ENCODE measurements at places on chromosomes 3 and 15.

GRCh38 chr3:112365035-112365434 lies 32.1 kb downstream of the CD200 start:
- no peak for DNase-seq

GRCh38 chr3:181919375-181919774 lies 207.7 kb downstream of the SOX2 start:
- DNase-seq = no peak

DNA sequence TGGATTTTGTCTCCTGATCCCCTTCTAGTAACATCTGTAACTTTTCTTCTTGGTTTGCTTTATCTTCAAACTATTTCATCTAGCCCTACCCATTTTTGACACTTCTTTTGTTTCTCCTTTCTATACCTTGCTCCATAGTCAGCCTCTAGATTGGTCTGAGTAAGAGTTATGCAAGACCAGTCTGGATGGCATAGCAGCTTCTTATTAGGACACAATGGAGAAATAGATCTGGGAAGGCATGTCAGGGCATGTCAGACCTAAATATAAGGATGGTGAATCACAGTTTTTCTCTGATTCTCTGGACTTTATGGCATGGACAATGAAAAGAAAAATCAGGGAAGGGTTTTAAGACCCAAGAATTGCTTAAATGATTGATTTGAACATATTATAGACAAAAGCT lies 452.5 kb downstream of the RAP2B start:
- no peak for DNase-seq

- DNase-seq = no peak
These were observed 203.0 kb downstream of the TIGIT start for GRCh38 chr3:114496874-114497273.

GRCh38 chr3:52787246-52787645 lies 7.3 kb upstream of the ITIH3 start:
- no peak for DNase-seq

DNA sequence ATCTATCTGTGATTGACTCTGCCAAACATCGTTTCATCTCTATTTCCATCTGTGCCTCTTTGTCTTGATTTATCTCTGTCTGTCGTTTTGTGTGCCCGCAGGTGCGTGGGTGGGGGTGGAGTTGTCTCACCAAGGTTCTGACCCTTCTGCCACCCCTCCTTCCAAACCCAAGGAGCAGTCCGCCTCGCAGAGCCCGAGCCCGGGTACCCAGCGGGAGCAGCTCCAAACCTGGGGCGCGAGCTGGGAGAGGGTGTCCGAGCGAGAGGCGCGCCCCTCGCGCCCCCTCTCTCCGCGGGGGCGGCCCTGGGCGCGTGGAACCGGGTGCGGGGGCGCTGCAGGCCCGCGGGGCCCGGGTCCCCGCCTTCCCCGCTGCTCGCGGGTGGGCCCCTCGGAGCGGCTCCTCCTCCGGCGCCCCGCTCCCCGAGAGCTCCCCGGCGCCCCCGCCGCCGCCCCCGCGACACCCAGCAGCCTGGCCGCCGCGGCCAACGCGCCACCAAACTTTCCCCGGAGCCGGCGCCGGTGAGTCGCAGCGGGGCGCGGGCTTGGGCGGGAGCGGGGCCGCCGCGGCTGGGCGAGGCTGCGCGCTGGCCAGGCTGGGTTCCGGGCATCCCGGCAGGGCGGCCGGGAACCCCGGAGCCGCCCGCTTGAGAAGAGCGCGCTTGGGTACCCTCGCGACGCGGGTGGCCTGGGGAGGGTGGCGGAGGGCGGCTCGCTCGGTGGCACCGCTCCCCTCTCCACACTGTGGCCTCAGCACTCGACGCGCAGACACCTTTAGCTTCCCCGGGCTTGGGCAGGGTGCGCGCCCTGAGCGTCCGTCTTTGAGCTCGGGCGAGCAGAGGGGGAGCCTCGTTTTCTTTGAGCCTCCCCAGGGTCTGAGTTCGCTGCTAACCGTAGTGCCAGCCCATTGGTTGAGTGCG lies at the start of gene HRH1:
TSS of gene HRH1 (plus strand) at position 458 of the 917 bp plus-strand sequence. CDS start 104,545 bp downstream, outside the sequence.
- peak; percentile 77 for DNase-seq

- DNase-seq = no peak
These were observed 99.3 kb upstream of the RAD18 start for GRCh38 chr3:9062570-9062969.

GRCh38 chr3:184448321-184449160 lies 68.7 kb downstream of the CHRD start:
- DNase-seq = no peak

DNA sequence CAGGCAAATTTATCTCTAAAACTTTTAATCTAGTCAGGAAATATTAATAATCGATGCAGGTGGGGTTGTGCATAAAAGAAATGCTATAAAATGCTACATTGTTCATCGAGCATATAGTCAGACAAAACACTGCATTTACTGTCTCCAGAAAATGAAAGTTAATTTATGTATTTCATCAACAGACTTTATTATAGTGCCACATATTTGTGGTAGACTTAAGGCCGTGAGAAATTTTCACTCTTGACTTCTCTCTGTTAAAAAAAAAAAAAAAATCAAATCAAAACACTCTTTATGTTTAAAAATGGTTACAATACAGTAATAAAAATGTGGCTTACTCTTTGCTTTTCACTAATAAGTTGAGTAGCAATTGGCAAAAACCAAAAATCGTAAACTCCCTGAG lies 67.4 kb downstream of the RBMS3 start:
- DNase-seq = no peak

GRCh38 chr3:112003321-112004080 lies 4.8 kb downstream of the TAGLN3 start:
- no peak for DNase-seq

GRCh38 chr15:66842710-66843441 lies 140.8 kb downstream of the SMAD6 start:
- DNase-seq = peak; percentile 92

DNA sequence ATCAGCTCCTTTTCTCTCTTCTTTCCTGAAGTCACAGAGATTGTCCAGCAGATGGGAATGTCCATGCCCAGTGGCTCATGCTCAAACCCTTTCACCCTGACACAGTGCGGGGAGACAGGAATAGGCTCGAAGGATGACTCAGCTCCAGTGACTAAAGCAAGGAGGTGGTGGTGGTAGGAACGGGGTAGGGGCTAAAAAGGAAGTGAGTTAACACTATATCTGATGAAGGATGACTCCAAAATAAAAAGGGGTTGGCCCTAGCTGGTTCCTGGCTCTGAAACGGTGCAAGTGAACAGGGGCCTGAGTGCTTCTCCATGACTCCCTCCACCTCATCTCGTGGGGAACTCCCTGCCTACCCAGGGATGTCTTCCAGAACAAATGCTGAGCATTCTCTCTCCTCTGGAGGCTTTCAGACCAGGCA lies 167.4 kb upstream of the LPP start:
- no peak for DNase-seq

DNA sequence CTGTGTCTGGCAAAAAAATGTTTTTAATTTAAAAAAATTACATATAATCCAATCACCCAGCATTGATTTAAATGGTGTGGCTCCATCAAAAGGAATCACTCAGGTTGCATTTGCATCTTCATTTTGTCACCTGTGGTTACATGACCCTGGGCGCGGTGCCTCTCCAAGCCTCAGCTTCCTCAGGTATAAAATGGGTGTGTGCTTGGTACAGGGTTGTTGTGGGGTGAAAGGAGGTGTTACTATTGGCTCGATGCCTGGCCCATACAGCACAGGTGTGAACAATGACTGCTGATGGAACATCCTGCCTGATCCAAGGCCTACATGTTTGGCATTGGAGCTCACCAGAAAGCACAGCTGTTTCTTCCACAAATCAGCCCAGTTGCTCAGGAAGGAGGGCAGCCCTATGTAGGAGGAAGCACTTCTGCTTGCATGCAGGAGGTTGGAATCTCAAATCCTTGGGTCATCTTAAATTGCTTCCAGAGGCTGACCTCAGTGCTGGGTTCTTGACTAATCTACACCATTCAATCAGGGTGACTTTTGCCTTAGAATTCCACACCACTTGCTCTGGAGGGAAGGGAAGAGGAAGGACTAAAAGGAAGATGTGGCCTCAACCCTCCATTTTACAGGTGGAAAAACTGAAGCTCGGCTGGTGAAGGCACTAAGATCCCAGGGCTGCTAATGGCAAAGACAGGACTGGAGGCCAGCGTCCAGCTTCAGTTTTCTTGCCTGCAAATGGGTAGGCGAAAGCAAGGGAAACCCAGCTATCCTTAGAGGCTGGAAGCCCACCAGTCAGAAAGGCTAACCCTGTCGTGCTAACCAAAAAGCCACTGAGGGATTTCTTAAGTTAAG lies 31.7 kb downstream of the BHLHE40 start:
- DNase-seq = no peak

DNA sequence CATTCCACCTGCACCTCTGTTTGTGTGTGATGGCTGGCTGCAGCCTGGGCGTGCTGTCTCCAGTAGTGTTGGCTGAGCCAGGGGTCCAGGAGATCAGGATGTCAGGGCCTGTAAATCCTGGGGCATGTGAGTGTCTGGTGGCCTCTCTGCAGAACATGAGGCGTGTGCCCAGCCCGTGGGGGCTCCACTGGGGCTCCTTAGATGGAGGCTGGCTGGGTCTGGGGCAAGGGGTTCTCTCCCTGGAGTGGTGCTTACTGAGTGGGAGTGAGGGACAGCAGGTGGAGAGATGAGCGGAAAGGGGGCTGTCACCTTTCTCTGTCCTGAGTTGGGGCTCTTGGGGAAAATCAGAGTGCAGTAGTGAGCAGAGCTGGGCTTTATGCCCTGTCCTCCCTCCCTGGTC lies 152.2 kb downstream of the CHDH start:
- no peak for DNase-seq

DNA sequence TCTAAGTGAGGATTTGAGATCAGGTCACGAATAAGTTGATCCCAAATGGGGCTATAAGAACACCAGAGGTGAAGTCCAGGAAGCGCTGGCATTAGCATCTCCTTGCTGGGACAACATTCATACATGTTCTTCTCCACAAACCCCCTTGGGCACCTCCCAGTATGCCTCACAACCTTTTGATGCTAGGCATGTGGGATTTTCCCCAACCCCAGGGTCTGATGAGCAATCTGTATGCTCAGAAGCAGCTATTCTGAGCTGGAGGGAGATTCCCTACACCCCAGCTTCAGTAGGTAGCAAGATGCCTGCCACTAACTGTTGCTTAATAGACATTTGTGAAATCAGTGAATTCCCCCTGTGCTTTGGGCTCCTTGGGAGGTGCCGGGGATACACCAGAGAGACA lies 32.2 kb downstream of the SLC6A11 start:
- no peak for DNase-seq

DNA sequence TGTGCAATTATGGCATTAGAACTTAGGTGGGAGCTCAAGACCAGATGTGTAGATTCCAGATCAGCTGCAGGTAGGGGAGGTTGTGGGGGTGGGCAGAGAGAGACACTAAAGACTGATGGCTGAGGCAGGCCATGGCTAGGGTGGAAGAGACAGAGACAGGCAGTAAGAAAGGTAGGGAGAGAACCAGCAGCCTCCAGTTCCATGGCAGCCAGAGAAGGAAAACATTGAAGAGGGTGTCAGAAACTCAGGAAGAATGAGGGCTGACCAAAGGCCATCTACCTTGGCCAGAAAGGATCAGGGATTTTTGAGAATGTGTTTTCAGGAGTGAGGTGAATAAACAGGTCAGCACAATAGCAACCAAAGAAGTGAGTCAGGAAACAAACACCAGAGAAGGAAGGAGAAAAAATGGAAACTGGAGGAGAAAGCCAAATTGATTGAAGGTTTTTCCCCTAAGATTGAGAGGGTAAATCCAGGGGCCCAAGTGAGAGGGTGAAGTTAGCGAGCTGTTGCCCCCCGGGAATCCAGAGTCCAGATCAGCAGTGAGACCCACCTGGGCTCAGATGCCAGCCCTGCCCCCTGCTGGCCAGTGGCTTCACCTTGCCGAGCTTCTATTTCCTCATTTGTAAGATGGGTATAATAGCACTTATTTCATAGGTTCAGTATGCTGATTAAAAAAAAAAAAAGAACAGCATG lies 41.0 kb downstream of the ABHD2 start:
- DNase-seq = peak; percentile 61

DNA sequence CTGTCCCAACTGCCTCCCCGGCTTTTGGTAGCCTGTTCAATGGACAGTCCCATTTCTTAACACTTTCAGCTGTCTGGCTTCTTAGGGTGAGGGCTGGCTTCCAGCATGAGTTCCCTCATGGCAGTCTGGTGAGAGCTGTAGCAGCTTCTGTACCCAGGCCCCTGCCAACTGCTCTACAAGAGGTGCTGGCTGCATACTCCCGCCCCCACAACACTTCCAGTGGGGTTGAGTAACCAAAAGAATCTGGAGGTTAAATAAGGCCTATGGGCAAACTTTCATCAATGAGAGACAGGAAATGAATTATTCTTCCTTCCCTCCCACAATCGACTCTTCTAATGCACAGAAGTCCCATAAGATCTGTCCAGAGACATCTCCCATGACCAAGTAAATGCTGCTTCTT lies 145.0 kb downstream of the NEK10 start:
- DNase-seq = peak; percentile 77

DNA sequence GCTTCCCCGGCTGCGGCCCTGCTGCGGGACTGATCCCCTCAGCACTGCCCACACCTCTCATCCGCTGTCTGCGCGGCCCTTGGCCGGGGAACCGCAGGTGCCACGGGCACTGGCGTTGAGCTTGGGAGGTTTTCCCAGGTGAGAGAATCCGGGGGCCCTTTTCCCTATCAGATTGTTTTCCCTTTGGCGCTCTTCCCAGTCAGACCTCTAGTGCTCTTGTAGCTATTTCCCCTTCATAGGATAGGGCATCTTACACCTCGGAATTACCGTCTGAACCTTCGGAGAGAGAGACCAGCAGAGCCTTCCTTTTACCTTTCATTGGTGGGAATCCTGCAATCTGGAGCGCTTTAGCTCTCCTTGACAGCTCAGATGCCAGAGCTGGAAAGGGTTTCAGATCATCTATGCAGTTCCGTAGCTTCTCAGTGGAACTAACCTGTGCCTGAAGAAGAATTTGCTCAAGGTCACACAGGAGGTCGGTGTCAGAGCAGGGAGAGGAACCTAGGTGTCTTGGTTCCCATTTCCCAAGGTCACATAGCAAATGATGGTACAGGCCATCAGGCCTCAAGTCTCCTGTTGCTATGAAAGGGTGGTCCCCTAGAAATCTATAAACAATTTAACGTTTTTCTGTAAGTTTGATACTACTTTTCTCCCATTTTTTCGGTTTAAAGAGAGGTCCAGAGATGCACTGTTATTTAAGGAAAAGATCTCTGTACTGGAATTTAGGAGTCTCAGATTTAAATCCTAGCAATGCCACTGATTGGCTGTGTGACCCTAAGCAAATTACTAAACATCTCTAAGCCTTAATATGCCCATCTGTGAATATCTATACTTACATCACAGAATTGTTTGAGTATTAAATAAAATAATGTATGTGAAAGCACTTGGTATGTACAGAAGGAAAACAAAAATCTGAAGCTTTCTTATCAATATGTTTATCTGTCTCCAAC lies 916 bp downstream of the IDH3A start:
- DNase-seq = no peak

DNA sequence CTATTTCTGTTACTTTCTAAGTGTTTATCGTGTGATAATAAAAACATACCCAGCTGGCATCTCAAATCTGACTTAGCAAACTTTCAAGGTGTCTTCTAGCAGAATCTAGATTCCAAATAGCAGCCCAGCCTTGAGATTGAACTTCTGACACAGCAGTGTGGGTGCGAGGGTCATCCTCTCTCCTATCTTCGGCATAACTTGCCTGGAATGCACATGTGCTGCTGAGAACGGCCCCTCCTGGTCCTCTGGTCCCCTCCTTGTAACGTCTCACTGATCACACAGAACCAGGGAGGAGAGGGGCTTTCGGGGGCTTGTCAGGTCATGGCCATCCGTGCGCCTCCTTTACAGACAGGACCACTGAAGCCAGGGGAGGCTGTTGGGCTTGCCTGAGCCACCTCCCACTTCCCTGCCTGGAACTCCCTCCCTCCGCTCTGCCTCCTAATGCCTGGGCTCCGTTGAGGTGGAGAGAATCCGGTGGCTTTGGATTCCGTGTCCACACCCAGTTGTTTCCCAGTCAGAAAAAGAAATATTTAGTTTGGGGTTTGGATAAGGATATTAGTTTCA lies 344.4 kb upstream of the C2CD4B start:
- DNase-seq = no peak
